ENCODE measurements at places on chromosomes 3 and 15. TPM values are rescaled to one million over a fixed set of nuclear protein-coding genes. Genes with fewer than 3 reads are reported as not detected.

The FBLN2 gene
- total RNA-seq = 2.1 TPM

The MINAR1 gene
- total RNA-seq = 0.30 TPM

The HDAC11 gene
- total RNA-seq = 8.4 TPM

The ALDH1L1 gene
- 0.76 TPM for total RNA-seq

The C3orf33 gene
- 5.8 TPM for total RNA-seq

The KBTBD8 gene
- total RNA-seq = 0.40 TPM

The CPA3 gene
- total RNA-seq = not detected

All from A549 treated with Mapracorat at 1 μM for 4 hours (cell line).